ENCODE measurements at places on chromosomes 4 and X. TPM values are rescaled to one million over a fixed set of nuclear protein-coding genes. Genes with fewer than 3 reads are reported as not detected.

AWAT2 gene
- 0.13 TPM for total RNA-seq

SUPT20HL1 gene
- total RNA-seq: under 0.01 TPM

RHOXF1 gene
- not detected for total RNA-seq

TMEM185A gene
- total RNA-seq: 22.9 TPM

PAGE1 gene
- not detected for total RNA-seq

UGT2A1 gene
- 0.13 TPM for total RNA-seq

Measured in aortic smooth muscle cell (primary cell).